ENCODE measurements at places on chromosomes 2 and 18.
A peak's percentile ranks its signal among the peaks of the same experiment; 100 is the strongest.

DNA sequence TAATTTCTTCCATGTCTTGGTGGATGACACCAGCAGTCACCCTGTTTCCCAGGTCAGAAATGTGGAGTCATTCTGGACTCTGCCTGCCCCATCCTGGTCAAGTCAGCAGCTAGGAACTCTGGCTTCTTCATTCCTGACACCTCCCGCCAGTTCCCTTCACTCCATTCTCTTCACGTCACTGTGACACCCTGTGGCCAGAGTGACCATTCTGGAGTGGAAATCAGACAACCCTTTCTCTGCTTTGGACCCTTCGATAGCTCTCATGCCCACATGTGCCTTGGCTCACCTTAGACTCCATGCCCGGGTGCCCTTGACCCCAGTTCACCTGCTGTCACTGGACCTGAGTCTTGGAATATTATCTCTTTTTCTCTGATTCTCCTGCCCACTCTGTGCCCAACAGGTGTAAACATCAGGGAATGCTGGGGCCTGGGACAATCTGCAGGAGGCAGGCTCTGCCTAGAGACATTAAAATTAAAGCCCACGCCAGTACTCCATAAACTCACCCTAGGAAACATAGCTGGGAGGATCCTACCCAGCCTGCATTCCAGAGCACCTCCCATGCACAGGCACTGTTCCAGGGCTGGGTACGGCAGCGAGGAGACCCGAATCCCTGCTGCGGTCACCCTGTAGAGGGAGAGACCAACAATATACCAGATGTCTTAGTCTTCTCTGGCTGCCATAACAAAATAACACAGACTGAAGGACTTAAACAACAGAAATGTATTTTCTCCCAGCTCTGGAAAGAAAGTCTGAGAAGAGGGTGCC lies 41.1 kb upstream of the FAHD2A start:
- DNase-seq, result no peak

DNA sequence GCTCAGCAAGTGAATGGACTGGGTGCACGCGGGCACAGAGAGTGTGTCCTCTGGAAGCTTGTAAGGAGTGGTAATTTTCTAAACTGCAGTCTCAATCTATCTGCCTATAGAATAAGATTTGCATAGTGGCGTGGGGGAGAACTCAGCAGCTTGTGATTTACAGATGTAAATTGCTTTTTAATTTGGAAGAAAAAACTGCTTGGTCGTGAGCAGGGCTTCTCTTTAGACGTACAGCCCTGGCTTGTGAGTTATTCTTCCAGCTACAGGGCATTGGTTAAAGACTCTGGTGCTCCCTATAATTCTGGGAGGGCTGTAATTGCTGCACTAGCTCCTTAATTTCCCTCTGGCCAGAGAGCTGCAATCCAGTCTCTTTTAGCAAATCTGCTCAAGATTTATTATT lies 84.9 kb downstream of the MARCO start:
- DNase-seq, result no peak

DNA sequence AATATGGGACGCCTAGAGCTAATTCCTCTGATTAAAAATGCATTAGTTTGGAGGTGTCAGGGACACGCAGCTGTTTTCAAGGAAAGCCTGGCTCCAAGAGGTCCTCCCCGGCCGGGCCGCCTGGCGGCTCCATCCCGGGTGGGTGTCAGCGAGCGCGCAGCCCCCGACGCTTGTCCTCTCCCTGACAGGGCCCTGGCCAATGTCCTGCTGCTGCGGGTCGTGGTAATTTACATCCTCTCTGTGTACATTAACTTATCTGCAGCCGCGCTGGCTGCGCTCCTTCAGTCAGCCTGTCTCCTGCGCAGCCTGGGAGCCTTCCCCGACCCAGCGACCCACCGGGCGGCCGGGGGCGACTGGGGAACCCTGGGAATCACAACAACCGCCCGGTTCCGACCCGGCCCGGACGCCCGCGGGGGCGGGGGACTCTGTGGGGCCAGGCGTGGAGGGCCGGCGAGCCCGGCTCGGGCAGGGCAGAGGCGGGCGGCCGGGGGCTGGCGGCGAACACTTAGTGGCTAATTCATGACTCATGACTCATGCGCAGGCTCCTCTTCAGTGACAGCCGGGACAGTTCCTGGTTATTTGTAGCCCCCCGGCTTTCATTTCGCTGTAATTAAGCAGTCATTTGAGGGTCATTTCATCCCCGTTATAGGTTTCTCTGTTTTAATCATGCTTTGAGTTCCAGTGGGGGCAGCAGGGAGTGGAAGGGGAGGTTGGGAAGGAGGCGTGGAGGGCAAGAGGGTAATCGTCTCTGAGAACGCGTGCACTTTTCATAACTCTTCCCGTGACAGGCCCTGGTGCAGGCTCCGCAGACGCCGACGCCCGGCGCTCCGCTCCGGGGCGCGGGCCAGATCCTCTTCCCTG lies 141.9 kb upstream of the CTAGE1 start:
- no peak for DNase-seq

- no peak for DNase-seq
These were observed 18.0 kb downstream of the REL start for GRCh38 chr2:60899230-60899891.

DNA sequence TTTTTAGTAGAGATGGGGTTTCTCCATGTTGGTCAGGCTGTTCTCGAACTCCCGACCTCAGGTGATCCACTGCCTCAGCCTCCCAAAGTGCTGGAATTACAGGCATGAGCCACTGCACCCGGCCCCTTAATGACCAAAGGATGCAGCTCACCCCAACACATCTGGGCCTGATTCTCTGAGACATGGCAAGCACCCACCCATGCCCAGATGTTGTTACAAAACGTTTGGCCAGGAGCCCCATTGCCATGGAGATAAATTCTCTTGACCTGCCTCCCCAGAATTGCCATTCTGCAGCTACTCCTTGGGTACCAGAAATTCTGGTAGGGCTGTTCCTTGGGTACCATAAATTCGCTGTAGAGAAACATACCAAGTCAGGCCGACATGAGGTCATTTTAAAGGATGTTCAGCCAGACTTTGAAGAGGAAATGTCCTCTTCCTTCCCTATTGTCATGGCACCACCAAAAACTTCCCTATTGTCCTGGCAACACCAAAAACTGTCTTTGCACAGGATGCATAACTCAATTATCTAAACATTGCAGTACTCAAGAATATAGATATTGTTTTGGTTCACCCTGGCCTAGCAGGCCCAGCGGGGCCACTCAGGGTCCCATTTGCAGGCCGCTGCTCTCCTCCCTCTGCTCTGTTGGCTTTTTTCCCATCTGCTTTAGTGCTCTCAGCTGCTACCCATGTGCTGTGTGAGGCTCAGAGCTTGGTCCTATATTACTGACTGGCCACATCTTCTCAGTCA lies 160.9 kb upstream of the TTC39C start:
- no peak for DNase-seq

DNA sequence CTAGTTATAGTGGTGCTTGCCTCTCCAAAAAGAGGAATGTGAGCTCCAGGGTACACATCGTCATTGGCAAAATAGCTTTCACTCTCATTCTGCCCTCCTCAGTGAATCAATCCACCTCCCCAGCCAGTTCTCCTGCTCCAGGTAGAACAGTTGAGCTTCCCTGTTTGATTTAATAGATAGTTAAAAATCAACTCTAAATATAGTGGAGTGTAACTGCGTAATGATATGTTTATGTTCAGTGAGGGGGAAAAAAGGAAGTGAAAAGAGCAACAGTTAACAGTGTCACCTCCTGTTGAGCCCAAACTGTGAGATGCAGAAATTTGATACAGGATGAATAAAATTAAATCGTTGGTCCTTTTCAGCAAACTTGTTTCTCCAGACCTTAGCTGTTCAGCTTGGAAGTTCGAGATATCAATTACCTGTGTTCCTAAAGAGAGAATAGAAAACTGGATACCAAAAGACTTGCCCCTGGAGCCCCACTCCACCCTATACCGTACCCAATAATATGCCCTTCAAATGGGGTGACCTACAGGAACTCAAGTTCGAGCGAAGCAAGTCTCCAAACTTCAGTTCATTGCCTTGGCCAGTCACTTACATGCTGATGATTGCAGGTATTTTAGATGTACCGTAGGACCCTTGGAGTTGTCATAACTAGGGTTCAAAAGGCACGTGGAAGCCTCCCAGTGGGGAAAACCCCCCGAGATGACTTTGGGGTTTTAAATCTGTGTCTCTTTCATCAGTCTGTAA lies 708.4 kb downstream of the RNF144A start:
- DNase-seq, result no peak

GRCh38 chr18:13640266-13640860 lies 86.0 kb downstream of the FAM210A start:
- no peak for DNase-seq

GRCh38 chr2:132654968-132655367 lies 15.0 kb downstream of the LYPD1 start:
- no peak for DNase-seq

DNA sequence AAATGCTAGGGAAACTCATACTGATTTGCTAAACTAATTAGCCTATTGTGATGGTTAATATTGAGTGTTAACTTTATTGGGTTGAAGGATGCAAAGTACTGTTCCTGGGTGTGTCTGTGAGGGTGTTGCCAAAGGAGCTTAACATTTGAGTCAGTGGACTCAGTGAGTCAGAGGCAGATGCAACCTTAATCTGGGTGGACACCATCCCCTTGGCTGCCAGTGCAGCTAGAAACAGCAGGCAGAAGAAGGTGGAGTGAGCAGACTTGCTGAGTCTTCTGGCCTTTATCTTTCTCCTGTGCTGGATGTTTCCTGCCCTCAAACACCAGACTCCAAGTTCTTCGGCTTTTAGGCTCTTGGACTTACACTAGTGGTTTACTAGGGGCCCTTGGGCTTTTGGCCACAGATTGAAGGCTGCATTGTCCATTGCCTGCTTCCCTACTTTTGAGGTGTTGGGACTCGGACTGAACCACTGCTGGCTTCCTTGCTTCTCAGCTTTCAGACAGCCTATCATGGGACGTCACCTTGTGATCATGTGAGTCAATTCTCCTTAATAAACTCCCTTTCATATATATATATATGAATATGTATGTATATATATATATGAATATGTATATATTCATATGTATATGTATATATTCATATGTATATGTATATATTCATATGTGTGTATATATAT lies 69.7 kb downstream of the RPRM start:
- no peak for DNase-seq

DNA sequence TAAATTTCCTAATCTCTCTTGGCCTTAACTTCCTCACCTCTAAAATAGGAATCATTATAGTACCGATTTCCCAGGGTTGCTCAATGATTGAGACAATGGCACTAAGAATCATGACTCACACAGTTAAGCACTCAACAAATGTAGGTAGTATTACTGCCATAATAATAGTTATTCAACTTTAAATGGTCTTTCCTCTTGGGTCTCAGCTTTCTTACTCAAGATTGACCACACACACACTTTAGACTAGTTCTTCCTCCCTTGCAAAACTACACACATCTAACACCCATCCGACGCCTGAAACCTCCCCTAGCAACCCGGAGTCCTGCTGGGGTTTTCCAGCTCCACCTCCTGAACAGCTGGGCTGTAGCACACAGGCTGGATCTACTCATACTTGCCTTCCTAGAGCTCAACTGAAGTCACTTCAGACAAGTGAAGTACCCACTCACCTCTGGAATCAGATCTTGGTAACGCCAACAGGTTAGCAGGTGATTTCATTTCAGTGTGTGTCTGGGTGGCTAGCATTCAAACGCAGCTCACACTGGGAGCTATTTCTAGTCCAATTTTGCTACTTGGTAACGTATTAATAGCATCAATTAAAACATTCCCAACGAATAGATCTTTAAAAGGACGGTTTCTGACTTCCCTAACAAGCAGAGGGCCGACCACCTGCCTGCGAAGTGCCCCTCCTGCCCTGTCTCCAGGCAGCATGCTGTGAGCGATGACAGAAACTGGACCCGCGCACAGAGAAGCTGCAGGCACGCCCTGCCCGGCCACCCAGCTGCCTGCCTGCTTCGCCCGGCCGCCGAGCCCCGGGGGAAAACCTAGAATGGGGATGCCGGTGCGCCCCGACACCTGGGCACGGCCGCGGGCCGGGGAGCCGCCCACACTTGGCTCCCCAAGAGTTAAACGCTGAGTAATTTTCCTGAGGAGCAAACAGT lies 1.1 kb downstream of the UXS1 start:
- peak; percentile 22 for DNase-seq

DNA sequence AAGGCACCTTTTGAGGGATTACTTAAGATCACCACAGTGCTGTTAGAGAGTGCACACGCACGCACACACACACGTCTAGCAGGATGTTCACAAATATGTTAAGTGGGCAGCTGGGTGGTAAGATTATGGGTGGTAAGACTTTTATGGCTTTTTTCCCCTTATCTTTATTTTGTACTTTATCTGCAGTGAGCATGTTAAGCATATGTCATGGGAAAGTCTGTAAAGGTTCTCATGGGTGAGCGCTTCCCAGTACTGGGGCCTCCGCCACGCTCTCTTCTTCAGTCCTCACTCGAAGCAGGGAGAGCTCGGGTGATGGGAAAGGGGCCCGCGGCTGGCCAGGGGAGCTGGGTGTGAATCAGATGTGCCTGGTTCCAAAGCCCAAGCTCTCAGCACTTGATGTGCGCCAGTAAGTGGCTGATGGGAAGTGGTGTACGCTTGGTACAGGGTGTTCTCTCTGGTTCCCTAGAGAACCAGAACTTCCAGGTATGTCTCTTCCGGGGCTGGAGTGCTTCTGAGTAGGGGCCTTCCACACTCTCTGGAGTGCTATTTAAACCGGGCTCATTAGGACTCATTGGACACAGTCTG lies 83.9 kb upstream of the YWHAQ start:
- no peak for DNase-seq

DNA sequence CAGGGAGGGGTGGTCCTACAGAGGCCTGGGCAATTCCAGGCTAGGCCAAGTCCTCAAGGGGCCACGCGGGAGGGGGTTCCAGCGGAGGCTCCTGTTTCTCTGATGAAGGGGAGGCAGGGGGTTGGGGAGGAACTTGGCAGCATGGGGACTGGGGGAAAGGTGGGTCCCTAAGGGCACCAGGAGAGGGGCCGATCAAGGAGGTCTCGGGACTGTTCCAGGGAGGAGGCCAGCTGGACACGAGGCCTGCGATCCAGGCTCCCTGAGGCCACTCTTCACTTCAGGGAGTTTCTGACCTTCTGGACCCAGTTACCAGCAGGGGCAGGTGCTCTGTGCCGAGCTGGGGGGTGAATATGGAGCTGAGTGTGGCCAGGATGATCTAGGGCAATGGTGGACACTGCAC lies 71.5 kb downstream of the ASB1 start:
- DNase-seq, result no peak

DNA sequence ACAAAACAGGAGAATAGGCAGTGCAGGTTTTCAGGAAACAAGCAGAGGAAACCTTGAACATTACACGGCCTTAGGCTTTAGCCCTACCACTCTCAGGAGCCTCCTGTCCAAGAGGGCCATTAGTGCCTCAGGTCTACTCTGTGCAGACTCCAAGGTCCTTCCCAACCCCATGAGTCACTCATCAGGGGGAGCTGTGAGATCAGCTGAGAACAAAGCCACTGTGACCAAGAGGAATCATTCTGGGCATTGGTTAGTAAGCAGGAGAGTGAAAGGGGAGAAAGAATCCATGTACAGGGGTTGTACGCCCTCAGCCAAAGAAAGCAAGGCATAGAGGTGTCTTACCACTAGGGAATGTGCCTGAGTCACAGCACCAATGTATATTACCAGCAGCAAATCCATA lies 680.3 kb downstream of the DPP10 start:
- no peak for DNase-seq

GRCh38 chr2:201854221-201854801 lies 48.0 kb downstream of the CDK15 start:
- no peak for DNase-seq
